ENCODE measurements at places on chromosomes 4 and X.

- DNase-seq, result no peak
Observed at GRCh38 chr4:122212880-122213279, 60.7 kb downstream of the BLTP1 start.

- DNase-seq, result no peak
Observed at GRCh38 chrX:2301901-2302300, 198.9 kb downstream of the DHRSX start.

- DNase-seq, result no peak
Observed at GRCh38 chrX:2642791-2643190, 48.3 kb upstream of the CD99 start.

GRCh38 chrX:109709129-109709631 is 23.9 kb downstream of the ACSL4 start:
- DNase-seq, result no peak

DNA sequence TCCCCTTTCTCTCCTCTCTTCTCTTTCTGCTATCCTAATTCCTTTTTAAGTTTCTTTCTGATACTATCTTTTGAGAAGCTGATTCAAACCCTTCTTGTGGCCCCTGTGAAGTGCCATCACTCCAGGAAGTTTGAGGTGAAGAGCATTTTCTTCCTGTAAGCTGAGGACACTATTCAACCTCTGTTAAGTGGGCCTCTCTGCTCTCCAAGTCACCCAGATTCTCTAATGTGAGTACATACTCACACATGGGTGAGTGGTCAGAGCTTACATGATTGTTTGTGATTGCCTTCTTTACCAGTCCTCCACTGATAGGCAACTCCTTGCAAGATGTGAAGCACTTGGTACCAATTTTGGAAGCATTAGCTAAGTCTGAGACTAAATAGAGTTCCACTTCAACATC is 18.4 kb upstream of the SMIM10L2A start:
- no peak for DNase-seq

GRCh38 chr4:186404562-186405134 is 138.7 kb downstream of the F11 start:
- no peak for DNase-seq

DNA sequence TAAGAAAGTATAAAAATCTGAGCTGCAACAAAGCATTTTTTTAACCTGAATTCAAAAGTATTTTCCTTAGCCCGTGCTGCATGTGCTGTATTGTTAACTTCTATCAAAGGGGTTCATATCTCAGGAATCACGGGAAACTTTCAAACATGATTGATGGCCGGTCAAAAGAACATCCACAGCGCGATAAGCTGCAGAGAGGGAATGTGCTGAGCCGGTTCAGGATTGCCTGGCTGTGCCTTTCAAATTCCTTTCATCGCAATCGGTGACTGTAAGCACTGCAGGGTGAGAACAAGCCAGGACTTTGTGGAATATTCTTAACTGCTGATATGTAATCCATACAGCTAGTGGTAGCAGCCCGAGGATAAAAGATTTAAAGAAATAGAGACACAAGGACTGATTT is 210.9 kb upstream of the NOCT start:
- DNase-seq, result no peak
